D721Med (cell line): ENCODE measurements at places on chromosomes 4 and X.

DNA sequence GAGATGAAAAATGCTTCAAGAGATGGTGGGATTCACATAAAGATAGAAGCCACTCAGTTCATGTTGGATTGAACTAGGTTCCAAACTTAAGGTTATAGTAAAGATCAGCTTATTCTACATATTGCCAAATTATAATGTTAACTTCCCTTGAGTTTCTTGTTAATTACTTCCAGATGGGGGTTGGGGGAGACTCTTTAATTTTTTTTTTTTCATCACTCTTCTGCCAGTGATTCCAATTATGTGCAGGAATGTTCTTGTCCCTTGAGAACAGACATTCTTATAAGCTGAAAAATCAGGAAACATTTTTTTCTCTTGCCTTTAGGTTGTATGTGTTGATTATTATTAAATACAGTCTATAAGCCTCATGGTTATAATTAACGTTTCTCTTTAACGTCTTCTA, 30.0 kb downstream of the MND1 start:
- no peak for DNase-seq

DNA sequence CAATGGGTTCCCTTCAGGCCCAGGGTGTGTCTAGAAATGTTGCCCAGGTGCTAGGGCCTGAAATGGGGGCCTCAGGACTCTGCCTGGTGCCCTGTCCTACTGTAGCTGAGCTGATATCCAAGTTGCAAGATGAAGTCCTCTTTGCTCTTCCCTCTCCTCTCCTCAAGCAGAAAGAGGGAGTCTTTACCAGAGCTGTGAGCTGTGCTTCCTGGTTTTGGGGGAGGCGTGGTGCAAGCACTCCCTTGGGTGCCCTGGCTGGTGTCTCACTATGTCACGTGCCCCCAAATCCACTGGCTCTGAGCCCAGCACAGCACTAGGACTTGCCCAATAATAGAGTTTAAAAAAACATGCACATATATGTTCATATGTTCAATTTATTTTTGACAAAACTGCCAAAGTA, 29.3 kb upstream of the CT47A1 start:
- DNase-seq, result no peak

DNA sequence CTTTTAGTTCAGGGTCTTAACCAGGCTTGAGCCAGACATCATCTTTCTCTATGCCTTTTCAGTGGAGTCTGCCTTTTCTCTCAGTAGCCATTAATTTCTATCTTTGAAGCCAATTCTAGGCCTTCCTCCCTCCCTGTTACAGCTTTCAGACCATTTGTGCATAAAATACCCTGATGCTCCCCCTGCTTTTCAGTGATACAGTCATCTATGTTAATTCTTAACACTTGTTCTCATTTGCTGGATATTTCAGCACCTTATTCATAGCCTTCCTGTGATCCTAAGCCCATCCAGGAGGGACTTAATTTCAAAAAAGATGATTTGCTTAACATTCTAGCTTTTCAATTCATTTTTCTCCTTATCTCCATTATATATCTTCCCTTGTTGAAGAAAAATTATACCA, 42.3 kb downstream of the ANXA10 start:
- DNase-seq, result no peak

DNA sequence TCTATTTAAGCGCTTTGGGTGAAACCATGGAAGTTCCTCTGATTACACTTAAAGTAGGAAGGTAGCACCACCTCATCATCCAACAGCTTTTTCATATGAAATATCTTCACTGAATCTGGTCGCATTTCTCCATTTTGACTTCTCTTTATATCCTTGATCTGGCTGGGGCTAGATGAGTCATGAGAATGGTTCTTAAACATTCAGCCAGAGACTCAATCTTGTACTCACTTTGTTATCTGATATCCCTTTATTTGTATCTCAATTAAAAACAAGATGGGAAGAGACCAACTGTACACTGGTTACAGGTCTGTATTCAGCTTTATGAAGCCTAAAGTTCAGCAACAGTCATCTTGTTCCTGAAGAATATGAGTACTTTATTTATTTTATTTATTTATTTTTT, 84.9 kb downstream of the CBLL2 start:
- no peak for DNase-seq

DNA sequence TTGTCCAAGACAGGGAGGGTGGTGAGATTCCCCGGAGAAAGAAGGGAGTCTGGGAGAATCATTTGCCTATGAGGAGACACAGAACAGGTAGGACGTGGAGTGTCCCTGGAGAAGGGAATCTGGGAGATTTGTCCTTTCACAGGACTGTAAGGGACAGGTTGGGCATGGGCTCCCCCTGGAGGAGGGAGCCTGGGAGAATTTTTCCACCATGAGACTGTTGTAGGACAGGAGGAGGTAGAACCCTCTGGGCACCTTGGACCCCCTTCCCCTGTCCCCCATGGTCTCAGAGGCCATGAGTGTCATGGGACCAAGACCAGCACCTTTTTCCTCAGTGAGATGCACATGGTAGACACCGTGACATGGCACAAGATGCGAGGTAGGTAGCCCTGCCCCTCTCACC, 2.8 kb downstream of the PORCN start:
- no peak for DNase-seq

GRCh38 chr4:105765690-105766407, 57.3 kb downstream of the GSTCD start:
- no peak for DNase-seq

DNA sequence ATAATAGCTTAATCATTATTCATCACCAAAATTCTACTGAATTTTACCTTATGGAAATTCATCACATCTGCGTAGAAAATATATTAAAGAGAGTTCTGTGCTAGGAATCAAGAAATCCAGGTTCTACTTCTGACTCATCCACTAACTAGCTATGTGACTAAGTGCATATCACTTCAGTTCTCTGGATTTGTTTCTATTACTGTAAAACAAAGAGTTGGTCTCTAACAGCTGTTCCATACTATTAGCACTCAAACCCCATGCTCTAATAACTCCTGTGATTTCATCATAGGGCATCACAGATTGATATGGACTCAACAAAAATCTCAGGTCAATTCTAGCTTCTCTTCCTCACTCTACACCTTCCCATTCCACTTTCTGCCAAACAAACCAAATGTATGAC, 572.0 kb downstream of the INPP4B start:
- DNase-seq, result no peak

DNA sequence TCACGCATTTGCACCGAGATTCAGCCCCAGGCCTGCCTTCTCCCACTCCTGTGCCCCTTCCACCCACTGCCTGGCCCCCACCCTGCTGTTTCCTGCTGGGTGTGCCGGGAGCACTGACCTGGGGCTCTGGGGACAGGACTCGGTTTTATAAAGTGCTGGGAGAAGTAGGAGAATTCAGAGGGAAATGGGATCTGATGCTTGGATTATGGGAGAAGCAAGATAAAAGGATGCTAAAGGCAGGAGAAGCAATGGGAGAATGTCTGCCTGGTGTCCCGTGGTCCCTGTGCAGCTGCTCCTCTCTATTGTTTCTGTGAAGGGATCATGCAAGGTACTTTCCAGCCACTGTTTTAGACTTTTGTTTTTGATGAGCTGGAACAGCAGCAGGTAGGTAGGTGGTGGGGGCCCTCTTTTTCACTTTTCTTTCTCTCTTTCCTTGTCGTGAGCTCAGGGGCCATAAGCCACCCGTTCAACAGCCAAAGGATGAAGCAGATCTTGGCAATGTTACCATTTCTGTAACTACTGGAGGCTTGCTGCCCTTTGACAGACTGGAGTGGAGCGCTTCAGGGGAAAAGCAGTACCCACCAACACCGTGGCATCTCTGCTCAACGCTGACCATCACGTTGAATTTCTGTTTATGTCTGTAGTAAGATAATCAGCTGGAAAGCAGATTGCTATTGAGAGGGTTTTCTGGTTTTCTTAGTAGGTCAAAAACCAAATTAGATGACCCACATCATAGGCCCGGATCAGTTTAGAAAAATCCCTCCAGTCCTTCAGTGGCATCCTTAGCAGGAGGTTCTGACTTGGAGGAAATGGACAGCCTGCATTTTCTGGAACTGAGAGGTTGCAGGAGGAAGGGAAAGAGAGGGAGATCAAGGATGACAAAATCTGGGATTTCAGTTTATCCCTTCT, 63.8 kb upstream of the ENPP6 start:
- DNase-seq, result no peak

GRCh38 chrX:39891781-39892180, 206.0 kb downstream of the BCOR start:
- DNase-seq, result no peak

DNA sequence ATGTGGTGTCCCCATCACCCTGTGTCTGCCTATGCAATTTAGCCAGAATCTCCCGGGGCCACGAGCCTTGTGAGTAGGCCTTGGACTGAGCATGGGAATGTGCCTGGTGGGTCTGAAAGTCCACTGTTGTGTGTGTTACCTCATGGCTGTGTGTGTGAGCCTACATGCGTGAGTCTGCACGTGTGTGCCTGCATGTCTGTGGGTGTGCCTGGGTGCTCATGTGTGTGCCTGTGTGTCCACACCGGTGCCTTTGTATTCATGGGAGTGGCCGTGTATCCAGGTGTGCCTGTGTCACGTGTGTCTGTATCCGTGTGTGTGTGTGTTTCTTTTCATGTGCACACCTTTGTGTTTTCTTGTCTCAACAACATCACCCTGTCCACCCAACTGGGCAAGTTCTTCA, 14.2 kb downstream of the ATP5ME start:
- no peak for DNase-seq

- DNase-seq, result no peak
Measured at GRCh38 chr4:33061727-33062126, 2341.6 kb downstream of the PCDH7 start.

DNA sequence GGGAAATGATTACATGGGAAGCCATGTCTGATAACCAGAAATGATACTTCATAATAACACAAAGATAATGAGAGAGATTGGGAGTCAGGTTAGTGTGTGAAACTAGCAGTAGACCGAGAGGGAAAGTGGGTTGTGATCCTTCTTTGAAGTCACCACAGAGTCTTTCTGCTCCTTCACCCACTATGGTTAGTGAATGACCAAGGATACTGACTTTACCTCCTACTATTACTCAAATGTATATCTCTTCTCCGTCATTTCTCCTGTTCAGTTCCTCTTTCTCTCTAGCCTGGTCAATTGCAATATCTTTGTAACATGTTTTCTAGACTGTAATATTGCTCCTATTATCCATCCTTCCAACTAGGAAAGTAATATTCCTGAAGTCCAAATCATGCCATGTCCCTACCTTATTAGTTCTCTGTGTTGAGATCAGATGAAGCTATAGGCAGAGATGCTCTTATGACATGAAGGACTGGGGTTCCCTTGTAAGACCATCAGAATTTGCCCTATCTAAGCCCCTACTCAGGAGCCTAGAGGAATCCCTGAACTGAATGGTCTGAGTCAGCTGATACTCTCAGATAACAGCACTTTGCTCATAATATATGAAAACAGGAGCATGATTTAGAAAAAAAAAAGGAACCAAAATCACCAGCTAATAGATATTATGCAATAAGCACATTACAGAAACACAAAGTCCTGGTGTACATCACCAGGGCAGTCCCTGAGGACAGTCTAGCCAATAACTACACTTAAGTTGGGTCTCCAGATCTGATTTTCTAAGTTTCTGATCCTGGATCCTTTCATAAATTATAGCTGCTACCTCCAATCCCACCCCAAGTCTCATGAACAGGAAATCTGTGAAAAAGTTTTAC, 81.2 kb downstream of the SHROOM3 start:
- no peak for DNase-seq

DNA sequence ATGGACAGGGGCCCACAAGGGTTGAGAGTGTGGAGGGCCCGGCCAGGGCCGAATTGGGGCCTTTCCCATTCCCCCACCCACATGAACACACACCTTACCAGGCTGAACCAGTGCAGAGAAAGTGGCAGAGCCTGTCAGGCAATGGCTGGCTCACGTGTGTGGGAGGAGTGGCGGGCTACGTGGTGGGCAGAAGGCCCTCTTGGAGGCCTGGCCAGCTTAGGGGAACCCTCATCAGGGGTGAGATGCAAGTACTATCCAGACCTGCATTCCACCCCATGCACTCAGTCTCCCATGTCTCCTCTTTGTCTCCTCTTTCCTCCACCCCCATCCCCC, 965 bp downstream of the TCEAL4 start:
- DNase-seq, result no peak

DNA sequence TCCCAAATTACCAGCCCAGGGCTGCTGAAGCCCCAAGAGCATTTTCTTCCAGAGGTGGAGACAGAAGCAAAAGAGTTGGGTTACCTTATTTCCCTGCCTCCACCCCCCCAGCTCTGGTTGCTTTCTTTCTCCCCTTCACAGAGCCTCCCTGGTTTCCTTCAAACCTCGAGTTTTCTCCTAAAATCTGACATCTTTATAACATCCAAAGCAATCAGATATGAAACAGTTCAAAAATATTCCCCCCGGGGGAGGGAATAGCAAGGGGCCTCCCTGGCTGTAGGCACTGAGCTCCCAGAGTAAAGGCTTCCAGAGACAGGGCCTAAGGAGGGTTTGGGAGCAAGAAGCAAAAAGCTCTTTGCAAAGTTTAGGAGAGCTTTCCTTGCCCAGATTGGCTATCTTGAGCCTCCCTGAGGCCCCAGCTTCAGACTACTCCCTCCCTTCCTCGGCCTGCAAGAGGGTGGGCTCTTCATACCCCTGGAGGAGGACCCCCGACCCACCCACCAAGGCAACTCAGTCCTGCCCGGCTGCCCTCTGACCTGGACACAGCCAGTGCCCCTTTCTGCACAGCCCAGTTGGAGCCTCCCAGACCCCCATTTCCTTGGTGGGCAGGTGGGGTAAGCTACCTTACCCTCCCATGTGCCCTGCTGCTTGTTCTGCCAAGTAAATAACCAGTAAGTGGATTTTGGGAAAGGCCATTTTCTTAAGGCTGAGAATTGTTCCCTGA, 7.6 kb downstream of the MAMLD1 start:
- no peak for DNase-seq

- no peak for DNase-seq
Measured at GRCh38 chrX:23365541-23365940, 30.9 kb downstream of the PTCHD1 start.

DNA sequence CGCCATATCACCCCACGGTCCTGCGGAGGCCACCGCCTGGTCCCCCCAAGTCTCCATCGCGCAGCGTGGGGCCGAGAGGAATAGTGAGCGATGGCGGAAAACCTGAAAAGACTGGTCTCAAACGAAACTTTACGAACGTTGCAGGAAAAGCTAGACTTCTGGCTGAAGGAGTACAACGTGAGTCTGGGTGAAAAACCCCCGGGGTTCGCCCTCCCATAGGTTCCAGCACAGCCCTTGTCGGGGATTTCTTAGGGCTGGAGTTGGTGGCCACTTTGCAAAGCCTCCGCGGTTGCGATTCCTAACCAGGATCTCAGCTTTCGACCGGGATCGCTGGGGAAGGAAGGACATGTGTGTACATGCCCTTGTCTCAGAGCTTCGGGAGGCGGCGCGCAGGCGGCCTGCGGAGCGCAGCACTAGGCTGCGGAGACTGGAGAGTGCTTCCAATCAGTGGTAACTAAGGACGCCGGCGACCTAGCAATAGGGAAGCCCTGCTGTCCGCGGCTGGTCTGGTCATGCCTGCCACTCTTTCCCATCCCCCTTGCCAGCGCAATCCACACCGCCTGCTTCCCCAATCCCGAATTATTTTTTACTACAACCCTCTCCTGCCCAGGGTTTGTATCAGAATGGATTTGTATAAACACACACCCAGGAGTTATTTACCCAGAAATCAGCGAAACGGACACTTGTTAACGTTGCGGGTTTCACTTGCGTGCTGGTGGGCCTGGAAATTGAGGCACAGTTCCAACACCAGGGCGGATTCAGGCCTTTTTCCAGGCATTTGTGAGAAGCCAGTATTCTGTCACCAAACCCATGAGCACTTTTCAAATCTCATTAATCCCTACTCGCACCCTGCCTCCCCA, 741 bp downstream of the SPATA18 start:
- peak; percentile 43 for DNase-seq

GRCh38 chr4:32855622-32856021, 2135.5 kb downstream of the PCDH7 start:
- no peak for DNase-seq
